T-cell (primary cell): ENCODE measurements at places on chromosomes 7 and 10.

- no peak for DNase-seq
These were observed 85.8 kb upstream of the EGFR start for GRCh38 chr7:54932818-54933543.

DNA sequence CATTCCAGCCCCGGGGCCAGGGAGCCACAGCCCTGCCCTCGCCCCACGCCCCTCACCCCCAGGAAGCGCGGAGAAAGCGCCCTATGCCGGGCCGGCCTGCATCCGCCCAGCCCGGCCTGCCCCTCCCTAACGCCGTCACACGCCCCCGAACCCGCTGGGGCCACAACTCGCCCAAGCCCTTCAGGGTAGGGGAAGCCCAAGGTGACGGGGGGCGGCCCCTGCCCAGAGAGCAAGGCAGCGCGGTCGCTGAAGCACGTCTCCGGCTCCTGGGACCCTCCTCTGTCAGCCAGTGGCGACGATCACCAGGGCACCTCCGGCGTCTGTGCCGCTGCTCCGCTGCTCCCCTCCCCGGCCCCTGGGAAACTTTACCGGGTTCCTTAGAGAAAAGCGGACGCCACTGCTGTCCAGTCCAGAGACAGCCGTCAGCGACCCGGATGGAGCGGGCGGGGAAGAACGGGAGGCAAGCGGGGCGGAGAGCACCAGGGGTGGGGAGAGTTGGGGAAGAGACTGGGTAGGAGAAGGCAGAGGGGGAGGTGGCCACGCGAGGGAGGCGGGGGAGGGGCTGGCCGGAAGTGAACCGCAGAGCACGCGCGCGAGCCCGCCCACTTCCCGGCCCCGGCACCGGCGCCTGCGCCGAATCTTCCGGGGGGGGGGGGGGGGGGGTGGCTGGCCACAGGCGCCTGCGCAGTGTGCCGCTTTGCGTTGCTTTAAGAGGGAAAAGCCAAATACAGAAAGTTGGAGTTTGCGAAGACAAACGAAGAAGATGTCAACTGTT, at the start of gene HERC4:
TSS of gene HERC4 (minus strand) at position 509 of the 775 bp plus-strand sequence. CDS start 2,175 bp downstream, outside the sequence.
- DNase-seq, result peak; percentile 88

DNA sequence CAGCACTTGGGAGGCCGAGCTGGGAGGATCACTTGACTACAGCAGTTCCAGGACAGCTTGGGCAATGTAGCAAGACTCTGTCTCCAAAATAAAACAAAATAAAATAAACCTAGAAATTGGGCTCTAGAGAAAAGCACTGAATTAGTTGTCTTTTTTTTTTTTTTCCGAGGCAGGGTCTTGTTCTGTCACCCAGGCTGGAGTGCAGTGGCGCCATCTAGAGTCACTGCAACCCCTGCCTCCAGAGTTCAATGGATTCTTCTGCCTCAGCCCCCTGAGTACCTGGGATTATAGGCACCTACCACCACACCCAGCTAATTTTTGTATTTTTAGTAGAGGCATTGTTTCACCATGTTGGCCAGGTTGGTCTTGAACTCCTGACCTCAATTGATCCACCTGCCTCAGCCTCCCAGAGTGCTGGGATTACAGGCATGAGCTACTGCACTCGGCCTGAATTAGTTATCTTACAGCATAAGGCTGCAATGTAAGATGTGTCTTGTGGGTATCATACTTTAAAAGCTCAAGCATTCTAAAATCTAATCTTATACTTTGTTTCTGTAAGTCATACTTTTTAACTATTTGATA, 12.8 kb downstream of the MEIG1 start:
- DNase-seq, result peak; percentile 15

DNA sequence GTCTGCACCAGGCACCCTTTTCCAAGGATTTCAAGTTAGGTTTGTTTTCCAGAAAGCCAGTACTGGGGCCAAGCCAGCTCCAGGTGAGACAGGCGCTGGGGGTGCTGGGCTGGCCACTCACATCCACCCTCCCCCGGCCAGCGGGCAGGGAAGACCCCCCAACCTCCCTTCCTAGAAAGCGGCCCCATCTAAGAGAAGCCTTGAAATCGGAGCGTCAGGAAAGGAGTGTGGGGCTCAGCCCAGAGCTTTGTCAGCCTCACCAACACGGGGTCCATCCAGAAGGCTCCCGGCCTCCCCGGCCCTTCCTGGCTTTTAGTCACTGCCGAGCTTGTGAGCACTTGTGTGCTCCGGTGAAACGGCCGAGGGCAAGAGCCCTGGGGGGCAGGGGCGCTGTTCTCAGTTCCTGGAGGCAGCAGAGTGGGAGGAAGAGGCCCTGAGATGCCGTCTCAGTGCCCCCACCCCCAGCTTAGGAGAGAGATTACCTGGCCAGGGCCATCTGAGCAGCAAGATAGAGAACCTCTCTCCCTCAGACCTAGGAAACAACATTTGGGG, 39.6 kb downstream of the PDGFA start:
- no peak for DNase-seq

DNA sequence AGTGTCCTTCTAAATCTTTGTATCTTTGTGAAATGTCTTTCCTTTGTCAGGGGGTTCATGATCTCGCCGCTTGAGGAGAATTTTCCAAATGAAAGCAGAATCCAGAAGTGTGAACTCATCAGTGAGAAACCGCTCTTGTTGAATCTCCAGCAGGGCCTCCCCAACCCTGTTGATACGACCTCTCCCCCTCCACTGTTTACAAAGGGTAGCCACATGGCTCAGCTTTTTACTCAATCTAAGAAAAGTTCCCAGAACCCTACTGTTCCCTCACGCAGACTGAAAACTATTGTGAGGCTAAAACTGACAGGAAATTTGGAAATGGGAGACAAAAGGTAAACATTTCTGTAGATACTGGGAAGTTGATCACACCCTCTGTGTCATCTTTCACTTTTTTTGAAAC, 73.9 kb downstream of the SEMA3C start:
- DNase-seq, result no peak

DNA sequence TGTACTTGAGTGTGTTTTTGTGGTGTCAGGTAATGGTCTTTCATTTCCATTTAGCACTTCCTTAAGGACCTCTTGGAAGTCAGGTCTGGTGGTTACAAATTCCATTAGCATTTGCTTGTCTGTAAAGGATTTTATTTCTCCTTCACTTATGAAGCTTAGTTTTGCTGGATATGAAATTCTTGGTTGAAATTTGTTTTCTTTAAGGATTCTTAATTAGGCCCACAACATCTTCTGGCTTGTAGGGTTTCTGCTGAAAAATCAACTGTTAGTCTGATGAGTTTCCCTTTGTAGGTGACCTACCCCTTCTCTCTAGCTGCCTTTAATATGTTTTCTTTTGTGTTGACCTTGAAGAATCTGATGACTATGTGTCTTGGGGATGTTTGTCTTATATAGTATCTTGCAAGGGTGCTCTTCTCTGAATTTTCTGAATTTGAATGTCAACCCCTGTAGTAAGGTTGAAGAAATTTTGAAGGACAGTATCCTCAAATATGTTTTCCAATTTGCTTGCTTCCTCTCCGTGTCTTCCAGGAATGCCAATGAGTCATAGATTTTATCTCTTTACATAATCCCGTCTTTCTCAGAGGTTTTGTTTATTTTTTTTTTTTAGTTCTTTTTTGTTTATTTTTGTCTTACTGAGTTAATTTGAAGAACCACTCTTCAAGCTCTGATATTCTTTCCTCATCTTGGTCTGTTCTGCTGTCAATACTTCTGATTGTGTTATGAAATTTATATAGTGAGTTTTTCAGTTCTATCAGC, 70.2 kb downstream of the SLC39A12 start:
- DNase-seq, result no peak

GRCh38 chr10:91939653-91940052, 16.1 kb downstream of the BTAF1 start:
- DNase-seq, result no peak

- no peak for DNase-seq
These were observed 89.4 kb downstream of the TBXAS1 start for GRCh38 chr7:139918480-139918879.

- no peak for DNase-seq
These were observed 571 bp upstream of the VWC2 start for GRCh38 chr7:49772916-49773217.

DNA sequence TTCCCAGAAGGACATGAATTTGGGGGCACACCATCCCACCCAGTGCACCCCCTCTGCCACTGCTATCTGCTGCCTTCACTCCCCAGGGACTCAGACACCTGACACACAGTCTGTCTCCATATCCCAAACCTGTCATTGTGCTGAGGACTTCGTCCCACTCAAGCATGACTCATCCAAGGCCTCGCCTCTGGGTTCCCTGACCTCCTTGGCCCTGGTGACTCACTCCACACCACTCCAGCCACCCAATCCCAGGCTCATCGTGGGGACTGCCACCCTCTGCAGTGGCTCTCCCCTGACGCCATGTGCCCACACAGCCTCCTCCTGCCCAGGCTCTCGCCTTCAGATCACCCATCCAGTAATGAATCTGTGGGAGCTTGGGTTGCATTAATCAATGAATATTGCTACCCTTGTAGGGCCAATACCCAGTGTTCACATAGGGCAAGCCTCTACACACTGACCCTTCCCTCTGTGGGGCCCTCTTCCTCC, 6.6 kb upstream of the INSIG1 start:
- DNase-seq, result no peak

GRCh38 chr7:17302575-17303142, 4.2 kb downstream of the AHR start:
- no peak for DNase-seq

DNA sequence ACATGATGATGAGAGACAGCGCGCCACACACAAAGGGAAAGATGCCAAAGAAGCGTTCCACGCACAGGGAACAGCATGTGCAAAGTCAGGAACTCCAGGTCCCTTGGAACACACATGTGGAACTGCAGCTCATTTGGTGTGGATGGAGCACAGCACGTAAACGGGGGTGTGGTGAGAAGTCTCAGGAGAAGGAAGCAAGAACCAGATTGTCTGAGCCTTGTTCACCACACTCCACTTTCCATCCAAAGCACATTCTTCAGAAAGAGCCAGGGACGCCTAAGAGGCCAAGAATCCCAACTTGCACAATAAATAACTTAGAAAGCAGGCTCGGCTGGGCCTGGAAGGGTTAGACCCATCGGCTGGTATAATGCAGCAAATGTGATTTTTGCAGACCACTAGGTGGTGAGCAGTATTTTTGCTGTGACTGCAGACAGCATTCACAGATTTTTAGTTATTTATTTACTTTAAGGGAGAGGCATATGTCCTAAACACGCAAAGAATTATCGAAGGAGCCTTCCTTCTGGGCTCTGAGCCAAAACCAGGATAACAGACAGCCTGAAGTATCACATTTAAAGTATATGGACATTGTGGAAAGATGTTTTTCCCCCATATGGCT, 27.9 kb upstream of the ASCC1 start:
- DNase-seq, result no peak

GRCh38 chr7:36044101-36044892, 108.8 kb upstream of the EEPD1 start:
- no peak for DNase-seq

DNA sequence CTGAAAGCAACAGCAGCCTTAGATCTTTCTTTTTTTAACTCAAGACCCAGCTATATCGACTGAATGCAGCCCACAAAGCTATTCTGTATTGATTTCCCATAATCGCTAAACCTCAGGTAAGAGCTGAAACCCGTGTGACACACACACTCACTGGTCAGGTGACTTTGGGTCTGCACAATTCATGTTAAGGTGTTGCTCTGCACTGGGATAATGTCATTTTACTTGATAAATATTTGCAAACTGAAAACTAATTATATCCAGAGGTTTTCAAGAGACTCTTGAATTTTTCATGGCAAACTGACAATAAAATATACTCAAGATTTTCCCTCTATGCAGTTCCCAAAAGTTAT, 33.1 kb downstream of the SCRN1 start:
- no peak for DNase-seq

DNA sequence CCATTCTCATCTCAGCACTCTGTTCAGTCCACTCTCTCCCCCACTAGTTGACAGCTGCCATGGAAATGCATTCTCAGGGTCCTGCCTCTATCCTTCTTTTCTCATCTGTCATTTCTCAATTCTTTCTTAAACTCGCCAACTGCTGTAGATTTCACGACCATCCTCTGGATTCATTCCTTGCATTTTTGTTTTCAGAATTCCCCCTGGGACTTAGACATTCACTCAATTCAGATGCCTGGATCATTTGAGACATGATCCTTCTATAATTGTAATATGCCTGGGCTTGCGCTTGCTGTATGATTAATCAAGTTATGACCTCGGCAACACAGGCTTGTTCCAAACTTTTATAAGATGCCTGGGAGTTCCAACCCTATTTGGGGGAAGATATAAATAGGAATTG, 104.5 kb downstream of the RAB11FIP2 start:
- DNase-seq, result no peak

GRCh38 chr10:62895063-62895462, 78.9 kb upstream of the EGR2 start:
- no peak for DNase-seq

GRCh38 chr7:30221764-30222163, 62.6 kb upstream of the ZNRF2 start:
- DNase-seq, result no peak

DNA sequence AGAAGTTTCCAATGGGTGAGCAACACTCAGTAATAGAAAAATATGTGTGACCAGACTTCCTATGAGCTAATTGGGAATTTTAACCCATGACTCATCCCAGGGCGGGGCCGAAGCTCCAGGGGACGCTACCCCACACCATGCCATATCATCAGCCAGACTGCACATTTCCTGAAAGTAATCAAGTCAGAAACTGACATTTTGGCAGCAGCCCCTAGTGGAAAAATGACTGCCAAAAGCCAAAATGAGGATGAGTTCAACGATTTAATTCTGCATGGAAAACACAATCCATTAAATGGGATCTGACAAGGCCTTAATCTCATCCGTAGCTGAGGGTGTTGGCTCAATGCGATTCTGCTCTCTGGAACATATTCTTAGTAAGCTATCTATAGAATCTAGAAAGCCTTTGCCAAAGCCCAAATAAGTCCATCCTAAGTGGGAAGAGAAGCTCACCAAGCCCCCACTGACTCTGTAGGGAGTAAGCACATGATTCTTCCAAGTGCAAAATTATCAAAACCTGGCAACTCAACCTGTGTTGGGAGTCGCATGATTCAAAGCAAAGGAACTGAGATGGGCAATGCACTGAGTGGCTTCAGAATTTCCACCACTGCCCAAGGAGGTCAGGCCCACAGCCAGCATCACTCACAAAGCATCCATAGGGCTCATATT, 93.1 kb upstream of the PDE1C start:
- no peak for DNase-seq

DNA sequence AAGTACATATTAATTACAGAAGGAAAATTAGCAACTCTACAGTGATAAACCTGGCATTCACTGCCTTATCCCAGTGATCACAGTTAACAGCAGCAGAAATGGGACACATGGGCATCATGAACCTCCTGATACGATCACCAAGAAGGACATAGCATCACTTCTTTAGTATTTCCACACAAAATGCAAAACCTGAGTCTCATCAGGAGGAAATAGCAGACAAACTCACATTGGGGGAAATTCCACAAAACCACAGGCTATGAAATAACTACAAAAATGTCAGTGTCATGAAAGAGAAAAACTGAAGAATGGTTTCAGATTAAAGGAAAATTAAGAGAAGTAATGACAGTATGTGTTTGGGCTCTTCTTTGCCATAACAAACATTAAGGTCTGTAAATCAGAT, 12.0 kb upstream of the PURB start:
- DNase-seq, result no peak

- DNase-seq, result peak; percentile 53
These were observed 9.0 kb upstream of the ARPC1B start for GRCh38 chr7:99365318-99366141.
